Hepatic stellate cell (primary cell): ENCODE measurements at places on chromosomes 7 and 10.

- no peak for DNase-seq
Measured at GRCh38 chr7:80937336-80937735, 18.5 kb upstream of the SEMA3C start.

DNA sequence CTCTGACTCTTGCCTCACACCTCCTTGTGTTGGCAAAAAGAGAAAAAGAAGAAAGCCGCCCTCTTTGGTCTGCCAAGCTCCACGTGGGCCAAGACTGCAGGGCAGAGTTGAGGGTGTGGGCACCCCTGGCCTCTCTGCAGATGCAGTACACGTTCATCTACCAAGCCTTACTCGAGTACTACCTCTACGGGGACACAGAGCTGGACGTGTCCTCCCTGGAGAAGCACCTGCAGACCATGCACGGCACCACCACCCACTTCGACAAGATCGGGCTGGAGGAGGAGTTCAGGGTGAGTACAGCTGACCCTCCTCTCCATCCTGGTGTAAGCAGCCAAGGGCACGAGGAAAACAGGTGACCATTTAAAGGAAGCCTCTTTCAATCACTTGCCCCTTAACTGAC lies 56.1 kb downstream of the MKI67 start:
- DNase-seq = no peak

DNA sequence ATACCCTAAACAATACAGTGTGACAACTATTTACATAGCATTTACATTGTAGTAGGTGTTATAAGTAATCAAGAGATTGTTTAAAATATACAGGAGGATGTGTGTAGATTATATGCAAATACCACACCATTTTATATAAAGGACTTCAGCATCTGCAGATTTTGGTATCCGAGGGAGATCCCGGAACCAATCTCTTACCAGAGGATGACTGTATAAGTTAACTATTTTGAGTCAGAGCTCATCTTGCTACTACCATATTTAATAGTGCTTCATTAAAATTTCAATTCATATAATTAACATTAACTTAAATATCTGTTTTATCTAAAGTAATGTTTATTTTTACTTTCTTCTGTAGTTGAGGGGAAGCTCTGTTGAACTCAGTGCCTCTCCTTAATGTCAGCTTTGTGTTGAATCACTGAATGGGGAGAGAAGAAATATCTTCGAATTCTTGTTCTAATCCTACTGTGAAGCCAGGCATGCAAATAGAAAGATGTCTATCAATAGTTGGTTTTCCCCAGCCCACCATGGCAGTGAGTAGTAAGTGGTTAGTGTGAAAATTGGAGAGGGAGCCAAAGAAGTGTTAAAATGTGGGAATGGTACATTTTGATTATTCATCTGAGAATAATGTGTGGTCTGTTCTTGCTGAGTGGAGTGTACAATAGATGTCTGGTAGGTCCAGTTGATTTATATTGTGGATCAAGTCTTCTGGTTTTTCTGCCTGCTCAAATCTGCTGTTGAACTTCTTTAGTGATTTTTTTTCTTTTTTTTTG lies 90.1 kb upstream of the CYP26C1 start:
- no peak for DNase-seq

DNA sequence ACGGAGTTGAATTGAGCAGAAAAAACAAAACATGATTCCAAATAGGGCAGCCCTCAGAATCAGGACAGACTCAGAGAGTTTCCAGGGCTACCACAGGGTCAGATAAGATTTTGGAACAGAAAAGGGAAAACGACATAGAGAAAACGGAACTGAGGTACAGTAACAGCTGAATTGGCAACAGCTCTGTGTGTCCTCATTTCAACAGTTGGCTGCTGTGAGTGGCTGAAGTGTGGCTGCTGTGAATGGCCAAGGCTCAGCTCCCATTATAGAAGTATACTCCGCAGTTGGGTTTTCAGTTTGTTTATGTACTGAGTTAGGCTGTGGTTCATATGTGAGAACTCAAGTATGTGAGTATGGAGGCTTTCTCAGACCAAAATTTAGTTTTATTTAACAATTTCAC lies 32.0 kb downstream of the ANTXRL start:
- no peak for DNase-seq

- no peak for DNase-seq
Measured at GRCh38 chr10:6482737-6483357, 97.2 kb downstream of the PRKCQ start.

DNA sequence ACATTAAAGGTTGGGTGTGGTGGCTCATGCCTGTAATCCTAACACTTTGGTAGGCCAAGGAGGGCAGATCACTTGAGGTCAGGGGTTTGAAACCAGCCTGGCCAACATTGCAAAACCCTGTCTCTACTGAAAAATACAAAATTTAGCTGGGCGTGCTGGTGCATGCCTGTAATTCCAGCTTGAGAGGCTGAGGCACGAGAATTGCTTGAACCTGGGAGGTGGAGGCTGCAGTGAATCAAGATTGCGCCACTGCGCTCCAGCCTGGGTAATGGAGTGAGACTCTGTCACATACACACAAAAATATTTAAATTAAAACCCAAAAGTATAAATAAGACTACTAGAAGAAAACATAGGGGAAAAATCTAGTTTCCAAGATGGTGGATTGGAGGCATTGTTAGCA lies 41.9 kb upstream of the CDK13 start:
- DNase-seq = no peak

GRCh38 chr7:141455723-141456122 lies 95.5 kb upstream of the AGK start:
- DNase-seq = no peak

DNA sequence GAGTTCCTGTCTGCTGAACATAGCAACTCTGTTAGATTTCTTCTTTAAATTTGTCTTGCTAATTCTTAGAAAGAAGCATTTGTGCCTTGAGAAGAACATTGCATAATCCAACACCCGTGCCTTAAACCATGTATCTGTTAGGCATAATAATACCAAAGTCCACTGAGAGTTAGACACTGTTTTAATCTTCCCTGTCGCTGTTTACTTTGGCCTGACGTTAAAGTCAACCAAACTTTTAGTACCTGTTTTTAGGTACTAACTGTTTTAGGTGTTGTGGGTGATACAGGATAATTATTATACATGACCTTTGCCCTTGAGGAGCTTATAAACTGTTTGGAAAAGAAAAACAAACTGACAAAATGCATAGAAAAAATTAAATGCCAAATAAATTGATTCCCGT lies 43.6 kb downstream of the KLHDC10 start:
- DNase-seq = no peak

GRCh38 chr7:12456506-12456905 lies 52.8 kb upstream of the VWDE start:
- DNase-seq = no peak

- DNase-seq = no peak
Measured at GRCh38 chr7:117790731-117791130, 82.5 kb downstream of the CTTNBP2 start.

GRCh38 chr10:103845972-103846371 lies 9.4 kb downstream of the SH3PXD2A start:
- no peak for DNase-seq

DNA sequence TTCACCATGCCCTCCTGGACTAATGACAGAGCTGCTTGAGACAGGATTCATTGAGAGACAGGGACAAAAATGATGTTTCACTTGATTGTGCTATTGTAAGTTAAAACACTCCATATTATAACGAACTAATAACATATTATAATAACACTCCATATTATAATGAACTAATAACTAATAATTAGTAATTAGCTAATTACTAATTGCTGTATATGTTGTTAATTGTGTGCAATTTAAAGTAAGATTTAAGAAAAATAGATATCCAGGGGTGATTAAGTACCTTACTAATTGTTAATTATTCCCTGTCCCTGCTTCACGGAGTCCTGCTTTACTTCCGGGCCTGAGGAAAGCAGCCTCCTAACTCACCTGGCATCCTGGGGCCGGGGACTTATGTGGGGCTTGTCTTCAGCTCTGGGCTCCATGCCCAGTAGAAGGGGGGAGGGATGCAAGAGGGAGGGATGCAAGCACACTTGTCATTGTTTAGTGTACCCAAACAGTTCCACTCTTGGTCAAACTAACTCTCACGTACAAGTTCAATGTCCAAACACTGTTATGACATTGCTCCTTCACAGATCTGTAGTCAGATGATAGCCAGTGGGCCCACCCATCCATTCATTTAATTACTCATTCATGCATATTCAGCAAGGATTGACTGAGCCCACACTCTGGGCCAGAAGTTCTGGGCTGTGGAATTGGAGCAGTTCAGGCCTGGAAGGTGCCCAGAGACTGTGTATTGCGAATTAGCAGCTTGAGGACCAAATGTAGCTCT lies 53.8 kb downstream of the COL13A1 start:
- DNase-seq = no peak

GRCh38 chr7:89837515-89837914 lies 316.8 kb upstream of the STEAP1 start:
- DNase-seq = no peak

- no peak for DNase-seq
Measured at GRCh38 chr7:130884437-130885417, 150.7 kb upstream of the KLF14 start.

DNA sequence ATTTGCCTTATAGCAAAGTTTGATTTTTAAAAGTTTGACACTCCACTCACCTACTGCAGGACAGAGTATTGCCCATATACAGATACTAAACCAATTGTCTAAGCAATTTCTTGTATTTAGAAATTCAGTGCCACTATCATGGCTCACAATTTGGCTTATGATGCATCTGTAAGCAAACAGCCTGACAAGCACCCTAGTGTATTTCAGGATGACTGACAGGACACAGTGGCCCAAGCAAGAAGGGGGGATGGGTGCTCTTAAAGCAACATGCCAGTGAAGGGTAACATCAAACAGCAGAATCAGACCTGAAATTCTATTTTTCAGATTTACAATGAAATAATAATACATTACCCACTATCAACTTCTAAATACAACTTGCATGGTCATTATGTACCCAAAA lies 30.5 kb downstream of the CTNNA3 start:
- no peak for DNase-seq

- DNase-seq = no peak
Measured at GRCh38 chr10:78295242-78295641, 261.6 kb downstream of the RPS24 start.

DNA sequence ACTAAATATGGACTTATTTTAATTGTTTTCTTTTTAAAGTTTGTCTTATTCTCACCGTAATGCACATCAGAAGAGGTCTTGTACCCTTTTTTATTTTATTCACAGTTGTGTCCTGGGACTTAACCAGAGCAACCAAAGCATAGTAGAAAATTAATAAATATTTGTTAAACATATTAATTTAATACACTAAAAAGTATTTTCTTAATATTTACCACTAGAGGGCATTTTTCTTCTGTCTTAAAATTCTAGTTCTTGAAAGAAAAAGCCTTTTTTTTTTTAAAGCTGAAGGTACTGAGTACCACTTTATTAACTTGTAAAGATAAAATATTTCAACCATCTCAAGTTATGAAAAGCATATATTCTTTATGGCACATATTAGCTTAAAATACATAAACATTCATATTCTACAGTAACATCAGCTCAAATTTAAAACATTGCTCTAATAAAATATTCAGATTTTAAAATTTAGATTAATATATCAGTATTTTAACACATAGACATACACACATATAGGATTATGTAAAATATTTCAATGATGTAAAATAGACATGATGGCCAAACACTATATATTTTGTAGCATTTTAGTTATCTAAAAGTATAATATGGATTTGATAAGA lies 260.4 kb downstream of the SEMA3A start:
- DNase-seq = no peak

DNA sequence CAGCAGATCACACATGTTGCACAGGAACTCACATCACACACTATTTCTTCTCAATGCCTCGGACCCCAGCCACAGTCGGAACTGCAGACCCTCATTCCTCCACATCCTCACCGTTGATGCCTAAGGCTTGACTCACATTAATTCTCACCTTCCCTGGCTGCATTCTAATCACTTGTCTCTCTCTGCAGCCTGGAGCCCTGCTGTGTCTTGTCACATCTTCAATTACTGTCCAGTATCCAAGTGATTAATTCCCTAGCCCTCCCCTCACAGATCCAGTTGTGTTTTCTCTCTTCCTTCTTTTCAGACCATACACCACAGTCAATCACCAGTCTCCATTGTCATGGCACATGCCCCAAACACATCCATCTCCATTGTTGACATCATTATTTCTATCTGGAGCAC lies 592.4 kb upstream of the IGFBP3 start:
- DNase-seq = no peak

GRCh38 chr10:11335167-11335652 lies 276.2 kb downstream of the USP6NL start:
- no peak for DNase-seq

GRCh38 chr10:129285459-129285858 lies 181.6 kb upstream of the MGMT start:
- no peak for DNase-seq

- no peak for DNase-seq
Measured at GRCh38 chr10:98638920-98639319, 192.2 kb upstream of the HPS1 start.

DNA sequence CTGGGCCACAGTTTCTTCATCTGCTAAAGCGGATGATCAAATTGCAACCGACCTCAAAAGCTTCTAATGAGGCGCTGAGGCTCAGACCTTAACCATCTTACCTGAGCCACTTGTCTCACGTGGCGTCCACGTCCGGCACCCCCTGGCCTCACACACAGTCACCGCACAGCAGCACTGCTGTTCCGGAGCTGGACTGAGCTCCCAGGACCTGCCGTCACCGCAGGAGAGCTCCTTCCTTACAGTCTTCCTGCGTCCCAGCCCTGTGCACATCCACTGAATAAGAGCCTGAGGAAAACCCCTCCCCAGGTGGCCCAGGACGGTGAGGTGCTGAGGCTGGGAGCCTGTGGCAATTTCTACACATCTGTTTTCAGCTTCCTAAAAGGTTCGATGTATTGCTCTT lies 35.7 kb downstream of the TNS3 start:
- DNase-seq = no peak

DNA sequence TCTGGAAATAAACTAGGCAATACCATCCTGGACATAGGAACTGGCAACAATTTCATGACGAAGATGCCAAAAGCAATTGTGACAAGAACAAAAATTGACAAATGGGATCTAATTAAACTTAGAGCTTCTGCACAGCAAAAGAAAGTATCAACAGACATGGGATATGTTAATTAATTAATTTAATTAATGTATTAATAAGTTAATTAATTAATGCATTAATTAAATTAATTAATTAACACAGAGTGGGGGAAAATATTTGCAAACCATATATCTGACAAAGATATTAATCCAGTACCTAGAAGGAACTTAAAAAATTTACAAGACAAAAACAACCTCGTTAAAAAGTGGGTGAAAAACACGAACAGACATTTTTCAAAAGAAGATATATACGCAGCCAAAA lies 83.6 kb downstream of the GCC1 start:
- DNase-seq = no peak

GRCh38 chr7:22287412-22287811 lies 69.5 kb downstream of the RAPGEF5 start:
- no peak for DNase-seq
